Transverse colon (tissue), 4 donors: ENCODE measurements at places on chromosomes 12 and 14. TPM values are rescaled to one million over a fixed set of nuclear protein-coding genes. Genes with fewer than 3 reads are reported as not detected.

PRKD1 gene
- total RNA-seq = 3.8 TPM

DNA sequence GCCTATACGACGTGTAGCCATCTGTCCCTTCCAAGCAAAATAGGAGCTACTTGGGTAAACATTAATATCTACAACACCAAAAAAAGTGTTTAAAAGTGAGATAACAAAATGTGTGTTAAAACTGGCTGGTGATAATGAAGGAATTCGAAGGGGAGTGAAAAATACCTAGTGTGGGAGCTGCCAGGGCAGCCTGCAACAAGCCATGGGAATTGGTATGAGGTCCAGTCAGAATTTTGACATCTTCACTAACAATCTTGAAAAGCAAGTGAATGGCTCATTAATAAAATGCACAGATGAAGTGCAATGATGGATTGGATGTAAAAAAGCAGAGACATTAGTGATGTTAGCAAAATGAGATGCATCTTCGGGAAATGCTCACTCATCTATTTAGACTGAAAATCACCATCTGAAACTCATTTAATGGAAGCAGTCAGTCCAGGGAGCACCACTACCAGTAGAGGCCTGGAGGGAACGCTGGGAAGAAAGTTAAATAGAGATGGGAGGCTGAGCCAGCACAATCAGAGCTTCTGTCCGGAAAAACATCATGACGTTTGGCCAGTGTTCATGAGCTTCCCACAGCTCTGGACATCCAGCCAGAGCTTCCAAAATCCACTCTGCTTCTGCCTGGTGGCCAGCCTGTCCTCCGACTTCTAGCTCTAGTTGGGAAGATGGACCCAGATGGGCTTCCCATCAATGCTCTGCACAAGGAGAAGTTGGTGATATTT is 405.0 kb upstream of the TMTC1 start:
- no peaks in the 10 kb centered on the region for H3K4me1 ChIP-seq
- no peaks in the 10 kb centered on the region for H3K36me3 ChIP-seq
- H3K4me3 ChIP-seq = no peak overlapping the region
- H3K27ac ChIP-seq = no peak overlapping the region
- DNase-seq = no peak

PGF gene
- total RNA-seq = 10.1 TPM

DNA sequence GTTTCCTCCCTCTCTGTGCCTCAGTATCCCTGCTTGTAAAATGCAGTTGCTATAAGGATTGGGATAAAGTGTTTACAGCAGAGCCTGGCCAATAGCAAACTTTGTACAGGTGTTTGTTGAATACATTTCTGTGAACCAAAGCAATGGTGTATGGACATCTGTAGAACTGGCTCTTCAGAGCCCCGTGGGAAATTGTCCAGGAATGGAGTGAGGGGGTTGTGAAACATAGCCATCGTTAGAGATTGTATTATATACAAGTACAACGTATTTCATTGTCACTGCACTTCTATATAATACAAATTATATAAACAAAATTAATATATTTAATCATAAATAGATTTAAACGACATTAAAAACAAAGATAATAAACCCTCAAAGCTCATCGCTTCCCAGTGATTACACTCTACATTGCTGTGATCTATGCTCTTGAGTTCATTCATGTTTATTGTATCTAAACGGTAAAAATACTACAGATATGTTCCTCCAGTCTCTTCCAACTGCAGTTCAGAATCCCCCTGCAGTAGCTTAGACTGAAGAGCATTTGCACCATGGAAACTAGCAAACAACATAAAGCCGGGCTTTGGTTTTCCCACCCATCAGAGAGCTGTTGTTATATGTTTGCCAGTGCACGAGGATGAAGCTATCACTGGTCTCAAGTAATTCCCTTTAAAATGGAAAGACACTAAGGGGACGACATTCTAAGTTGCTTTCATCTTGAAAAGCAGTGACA is 216.7 kb downstream of the TMEM132C start:
- no peak for DNase-seq
- H3K36me3 ChIP-seq = no peaks in the 10 kb centered on the region
- H3K4me3 ChIP-seq = no peak overlapping the region
- no peak overlapping the region for H3K27ac ChIP-seq
- H3K4me1 ChIP-seq = no peaks in the 10 kb centered on the region

IAPP gene
- total RNA-seq = not detected

VTI1B gene
- total RNA-seq = 59.5 TPM

DNA sequence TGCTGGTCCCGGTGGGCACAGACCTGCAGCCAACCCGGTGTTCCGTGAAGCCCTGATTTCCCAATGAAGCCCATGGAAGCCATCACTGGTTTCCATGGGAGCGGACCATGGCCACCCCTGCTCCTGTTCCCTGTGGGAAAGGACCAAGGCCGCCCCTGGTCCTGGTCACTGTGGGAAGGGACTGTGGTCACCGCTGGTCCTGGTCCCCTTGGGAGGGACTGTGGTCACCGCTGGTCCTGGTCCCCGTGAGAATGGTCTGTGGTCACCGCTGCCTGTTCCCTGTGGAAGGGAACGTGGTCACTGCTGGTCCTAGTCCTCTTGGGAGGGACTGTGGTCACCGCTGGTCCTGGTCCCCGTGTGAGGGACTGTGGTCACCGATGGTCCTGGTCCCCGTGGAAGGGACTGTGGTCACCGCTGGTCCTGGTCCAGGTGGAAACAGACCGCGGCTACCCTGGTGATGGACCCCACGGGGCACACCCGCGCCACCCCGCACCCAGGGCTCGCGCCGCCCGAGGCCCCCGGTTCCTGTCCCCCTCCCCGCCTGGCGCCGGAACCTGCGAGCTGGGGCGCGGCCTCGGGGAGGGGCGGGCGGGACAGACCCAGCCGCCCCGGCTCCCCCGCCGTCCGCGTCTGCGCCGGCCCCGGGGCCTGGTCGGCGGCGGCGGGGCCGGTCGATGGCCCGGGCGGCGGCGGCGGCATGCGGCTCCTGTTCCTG is at the start of gene GLT1D1:
Gene GLT1D1, plus strand, starts transcription at position 594 of the 715 bp plus-strand sequence. Its CDS starts 104 bp downstream, at position 698.
- H3K4me3 ChIP-seq = no peak within 1 kb of the TSS
- H3K27me3 ChIP-seq = peaks cover 35% of the 10 kb centered on the region
- no peak for DNase-seq
- peaks cover 4% of the 10 kb centered on the region for H3K4me1 ChIP-seq

DNA sequence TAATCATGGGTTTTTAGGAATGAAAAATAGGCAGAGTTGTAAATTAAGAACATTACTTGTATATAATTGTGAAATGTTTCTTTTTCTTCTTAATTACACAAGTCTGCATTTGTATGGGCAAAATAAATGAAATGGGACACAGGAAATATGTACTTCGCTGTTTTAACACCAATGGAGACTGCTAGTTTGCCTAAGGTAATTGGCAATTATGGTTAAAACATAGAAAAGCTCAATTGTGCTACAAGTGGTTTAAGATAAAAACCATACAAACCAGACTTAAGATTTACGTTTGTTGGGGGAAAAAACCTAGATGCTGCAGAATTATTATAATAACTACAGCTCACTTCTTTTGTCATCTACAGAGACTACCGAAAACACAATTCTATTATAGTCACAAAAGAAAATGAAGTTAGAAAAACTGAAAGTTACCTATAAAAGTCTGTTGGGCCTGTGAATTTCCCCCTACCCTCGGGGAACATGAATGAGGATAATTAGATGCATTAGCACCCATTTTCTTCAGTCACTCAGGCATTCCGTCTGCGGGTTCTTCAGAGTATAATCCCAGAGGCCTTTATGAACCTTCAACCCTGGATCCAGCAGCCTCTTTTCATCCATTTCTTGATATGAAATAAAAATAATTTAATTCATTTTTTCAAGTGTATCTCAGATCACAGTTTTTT is 37.2 kb downstream of the BTBD7 start:
- no peak overlapping the region for H3K27ac ChIP-seq
- DNase-seq = no peak
- peaks cover 26% of the 10 kb centered on the region for H3K4me1 ChIP-seq
- H3K27me3 ChIP-seq = no peaks in the 10 kb centered on the region
- peaks cover 16% of the 10 kb centered on the region for H3K36me3 ChIP-seq
- H3K4me3 ChIP-seq = no peak overlapping the region

IL26 gene
- total RNA-seq = not detected

DNA sequence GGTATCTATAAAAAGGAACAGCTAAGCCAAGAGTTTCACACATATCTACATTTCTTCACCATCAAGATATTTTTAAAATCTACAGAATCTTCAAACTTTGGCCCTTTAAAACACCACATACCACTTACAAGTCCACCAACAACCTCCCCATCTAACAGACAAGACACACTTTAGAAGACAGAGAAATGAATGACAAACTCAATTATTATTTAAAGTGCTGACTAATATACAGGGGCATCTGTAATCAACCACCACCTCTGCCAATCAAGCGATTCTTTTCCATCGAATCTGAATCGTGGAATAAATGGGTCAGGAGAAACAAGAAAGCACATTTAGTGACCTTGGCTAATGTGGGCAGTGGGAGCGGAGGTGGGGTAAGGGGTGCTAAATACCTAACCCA is 7.7 kb downstream of the SETD3 start:
- H3K27ac ChIP-seq = no peak overlapping the region
- no peaks in the 10 kb centered on the region for H3K27me3 ChIP-seq
- no peak for DNase-seq
- no peak overlapping the region for H3K4me3 ChIP-seq

LAG3 gene
- not detected for total RNA-seq

- peaks cover 35% of the 10 kb centered on the region for H3K4me1 ChIP-seq
- H3K36me3 ChIP-seq = no peaks in the 10 kb centered on the region
- H3K27me3 ChIP-seq = no peaks in the 10 kb centered on the region
- H3K27ac ChIP-seq = no peak overlapping the region
Observed at GRCh38 chr12:89166525-89166934, 185.8 kb downstream of the DUSP6 start.

GRCh38 chr14:38209572-38210557 is 2.2 kb downstream of the SSTR1 start:
- DNase-seq = no peak
- H3K4me3 ChIP-seq = peak overlapping the region; percentile 41
- H3K27me3 ChIP-seq = peaks cover 42% of the 10 kb centered on the region
- peak overlapping the region; percentile 90 for H3K27ac ChIP-seq

DNA sequence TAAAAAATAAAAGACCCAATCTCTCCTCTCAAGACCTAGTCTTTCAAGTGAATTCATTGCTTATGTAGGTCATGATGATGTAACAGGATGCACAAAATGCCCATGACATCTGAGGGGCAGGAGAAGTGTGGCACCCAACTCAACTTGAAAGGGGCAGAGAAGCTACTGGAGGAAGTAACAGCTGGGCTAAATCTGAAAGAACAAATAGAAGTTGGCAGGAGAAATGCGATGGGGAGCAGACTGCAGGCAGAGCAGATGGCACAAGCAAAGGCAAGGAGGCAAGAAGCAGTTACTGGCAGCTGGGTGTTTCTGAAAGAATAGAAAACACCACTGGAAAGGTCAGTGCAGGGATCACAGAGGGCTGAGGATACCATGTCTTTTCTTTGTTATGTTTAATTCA is 14.6 kb downstream of the SLC38A4 start:
- no peak for DNase-seq
- no peaks in the 10 kb centered on the region for H3K27me3 ChIP-seq
- no peak overlapping the region for H3K4me3 ChIP-seq
- no peaks in the 10 kb centered on the region for H3K4me1 ChIP-seq
- H3K27ac ChIP-seq = no peak overlapping the region
- no peaks in the 10 kb centered on the region for H3K36me3 ChIP-seq

RNASE7 gene
- not detected for total RNA-seq

- H3K4me1 ChIP-seq = peaks cover under 1% of the 10 kb centered on the region
- no peak overlapping the region for H3K27ac ChIP-seq
- no peak for DNase-seq
- H3K27me3 ChIP-seq = peaks cover 16% of the 10 kb centered on the region
- no peaks in the 10 kb centered on the region for H3K36me3 ChIP-seq
Observed at GRCh38 chr14:76334316-76334715, 41.6 kb upstream of the ESRRB start.

GRCh38 chr12:46260124-46260912 is 8.5 kb downstream of the SLC38A1 start:
- no peak for DNase-seq
- H3K27ac ChIP-seq = peak overlapping the region; percentile 47
- peaks cover 80% of the 10 kb centered on the region for H3K4me1 ChIP-seq
- H3K4me3 ChIP-seq = no peak overlapping the region
- no peaks in the 10 kb centered on the region for H3K36me3 ChIP-seq
- H3K27me3 ChIP-seq = no peaks in the 10 kb centered on the region

GRCh38 chr12:4001841-4002240 is 128.6 kb upstream of the PARP11 start:
- no peak overlapping the region for H3K4me3 ChIP-seq
- H3K27me3 ChIP-seq = no peaks in the 10 kb centered on the region
- no peaks in the 10 kb centered on the region for H3K4me1 ChIP-seq
- DNase-seq = no peak
- H3K36me3 ChIP-seq = no peaks in the 10 kb centered on the region
- no peak overlapping the region for H3K27ac ChIP-seq

- no peaks in the 10 kb centered on the region for H3K27me3 ChIP-seq
- H3K4me3 ChIP-seq = no peak overlapping the region
- no peaks in the 10 kb centered on the region for H3K4me1 ChIP-seq
- DNase-seq = no peak
- H3K27ac ChIP-seq = no peak overlapping the region
- no peaks in the 10 kb centered on the region for H3K36me3 ChIP-seq
Observed at GRCh38 chr12:74903522-74903921, 306.1 kb downstream of the KCNC2 start.

KLHL33 gene
- total RNA-seq = 0.16 TPM

GRCh38 chr14:27863166-27863565 is 903.4 kb upstream of the FOXG1 start:
- H3K4me1 ChIP-seq = no peaks in the 10 kb centered on the region
- no peaks in the 10 kb centered on the region for H3K27me3 ChIP-seq
- no peaks in the 10 kb centered on the region for H3K36me3 ChIP-seq
- no peak overlapping the region for H3K27ac ChIP-seq
- no peak for DNase-seq

DNA sequence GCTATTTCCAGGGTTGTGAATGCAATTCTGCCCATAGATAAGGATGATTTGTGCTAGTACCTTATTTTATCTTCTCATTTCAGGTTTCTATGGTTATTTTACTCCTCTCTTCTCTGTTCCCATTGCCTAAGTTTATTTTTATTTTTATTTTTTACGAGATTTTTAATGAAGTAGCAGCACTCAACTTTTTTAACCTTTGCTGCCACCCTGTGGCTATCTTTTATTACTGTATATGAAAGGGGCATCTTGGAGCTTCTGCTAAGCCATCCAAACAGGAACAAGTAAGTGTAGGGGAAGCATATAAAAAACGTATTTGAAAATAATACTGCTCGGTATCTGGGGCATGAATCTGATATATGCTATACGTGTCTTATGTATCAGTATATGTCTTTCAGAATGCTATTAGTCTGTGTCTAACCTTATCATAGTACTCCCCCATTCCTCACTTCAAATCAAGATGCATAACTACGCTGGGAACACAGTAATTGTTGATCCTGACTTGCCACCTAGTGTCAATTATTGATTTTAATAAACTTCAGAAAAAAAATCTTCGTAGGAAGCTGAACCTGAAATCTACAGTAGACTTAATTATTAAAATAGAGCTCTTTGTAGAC is 60.3 kb downstream of the KLRG1 start:
- no peak overlapping the region for H3K4me3 ChIP-seq
- no peaks in the 10 kb centered on the region for H3K27me3 ChIP-seq
- no peak overlapping the region for H3K27ac ChIP-seq
- DNase-seq = no peak
- no peaks in the 10 kb centered on the region for H3K4me1 ChIP-seq
- H3K36me3 ChIP-seq = no peaks in the 10 kb centered on the region

GRCh38 chr14:23071244-23071920 is 14.1 kb upstream of the CDH24 start:
- peak overlapping the region; percentile 57 for H3K4me3 ChIP-seq
- H3K4me1 ChIP-seq = peaks cover 48% of the 10 kb centered on the region
- H3K36me3 ChIP-seq = no peaks in the 10 kb centered on the region
- no peaks in the 10 kb centered on the region for H3K27me3 ChIP-seq
